Stimulated activated CD4-positive, alpha-beta T cell treated with anti-CD3 and anti-CD28 coated beads, Interleukin-1b, Interleukin-23, amount 100 ng/mL, for 1 hour (primary cell): ENCODE measurements at places on chromosomes 6 and 20.

DNA sequence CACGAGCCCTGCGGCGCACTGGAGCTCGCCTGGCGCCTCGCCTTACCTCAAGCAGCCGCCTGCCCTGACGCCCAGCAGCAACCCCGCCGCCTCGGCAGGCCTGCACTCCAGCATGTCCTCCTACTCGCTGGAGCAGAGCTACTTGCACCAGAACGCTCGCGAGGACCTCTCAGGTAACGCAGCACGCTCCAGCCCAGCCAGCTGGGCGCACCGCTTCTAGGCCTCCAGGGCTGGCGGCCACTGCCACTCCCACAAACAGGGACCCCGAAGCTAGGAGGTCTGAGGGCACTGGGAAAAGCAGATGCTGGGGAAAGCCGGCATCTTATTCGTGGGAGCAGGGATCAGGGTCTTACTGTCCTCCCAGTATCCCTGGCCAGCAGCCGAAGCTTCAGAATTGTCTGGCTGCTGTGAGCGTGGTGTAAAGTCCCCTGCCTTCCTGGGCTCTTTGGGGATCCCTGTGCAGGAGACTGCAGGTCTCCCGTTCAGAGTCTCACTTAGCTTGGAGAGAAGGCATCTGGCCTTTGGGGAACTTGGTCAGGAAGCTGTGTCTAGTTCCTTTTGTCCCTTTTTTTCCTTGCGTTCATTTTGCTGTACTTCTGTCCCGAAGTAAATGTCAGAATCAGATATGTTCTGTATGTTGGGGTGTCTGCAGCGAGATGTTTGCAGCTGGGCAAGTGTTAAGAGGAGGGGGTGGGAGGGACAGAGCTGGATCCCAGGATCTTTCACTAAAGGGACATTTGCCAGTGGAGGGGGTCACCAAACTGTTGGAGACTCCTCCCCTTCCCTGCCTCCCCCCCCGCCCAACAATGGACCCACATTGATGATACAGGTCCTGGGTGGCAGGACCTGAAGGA lies 1.8 kb downstream of the FOXF2 start:
- no peak for DNase-seq

DNA sequence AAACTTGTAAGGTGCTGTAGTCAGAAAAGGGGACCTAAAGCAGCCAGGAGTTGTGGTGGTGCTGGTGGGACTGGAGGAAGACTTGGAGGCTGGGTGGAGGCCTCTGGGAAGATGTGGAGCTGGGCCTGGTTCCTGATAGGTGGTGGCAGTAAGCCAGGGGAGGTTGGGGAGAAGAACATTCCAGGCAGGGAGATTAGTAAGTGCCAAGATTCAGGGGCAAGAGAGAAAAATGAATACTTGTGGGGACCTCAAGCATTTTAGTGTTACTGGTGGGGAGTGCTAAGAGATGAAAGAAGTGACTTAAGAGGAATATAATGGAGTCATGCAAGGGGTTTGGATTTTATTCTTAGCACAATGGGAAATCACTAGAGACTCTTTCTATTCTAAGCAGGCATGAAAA lies 79.0 kb upstream of the B3GAT2 start:
- no peak for DNase-seq

DNA sequence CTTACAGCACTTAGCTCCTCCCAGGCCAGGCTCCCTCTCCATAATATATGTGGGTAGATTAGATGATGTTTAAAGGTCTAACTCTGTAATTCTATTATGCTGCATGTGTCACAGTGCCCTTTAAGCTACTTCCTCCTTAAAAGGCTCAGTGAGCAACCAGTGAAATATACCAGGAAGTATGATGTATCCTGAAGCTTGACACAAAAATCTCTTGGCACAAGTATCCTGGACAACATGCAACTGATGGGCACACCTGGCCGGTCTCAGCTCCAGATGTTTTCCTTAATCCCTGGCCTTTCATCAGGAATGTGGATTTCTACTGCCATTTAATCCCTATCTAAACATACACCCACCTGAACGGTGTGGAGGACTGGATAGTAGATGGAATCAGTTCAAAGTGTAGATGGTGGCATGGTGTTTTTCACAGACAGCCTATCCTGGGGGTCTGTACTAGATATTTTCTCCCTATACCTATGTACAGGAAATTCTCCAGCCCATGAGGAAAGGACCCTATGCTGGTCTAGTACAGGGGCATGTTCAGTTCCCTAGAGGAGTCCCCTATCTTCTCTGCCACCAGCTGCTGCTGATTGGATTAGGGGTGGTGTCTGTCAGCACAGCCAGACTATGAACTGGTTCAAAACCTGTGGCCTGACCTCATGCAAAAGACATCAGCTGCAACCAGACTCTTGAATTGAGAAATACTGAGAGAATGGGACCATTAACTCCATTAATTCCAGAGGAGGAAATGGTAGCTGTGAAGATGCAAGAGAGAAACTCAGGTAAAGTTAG lies 59.4 kb upstream of the CITED2 start:
- no peak for DNase-seq

GRCh38 chr6:43644940-43645612 lies at the start of gene RSPH9:
Gene RSPH9 (plus strand): TSS chr6:43645036. CDS start chr6:43645099, 63 bp downstream.
- DNase-seq: peak; percentile 51

GRCh38 chr6:51077821-51078518 lies 259.3 kb downstream of the TFAP2B start:
- no peak for DNase-seq

DNA sequence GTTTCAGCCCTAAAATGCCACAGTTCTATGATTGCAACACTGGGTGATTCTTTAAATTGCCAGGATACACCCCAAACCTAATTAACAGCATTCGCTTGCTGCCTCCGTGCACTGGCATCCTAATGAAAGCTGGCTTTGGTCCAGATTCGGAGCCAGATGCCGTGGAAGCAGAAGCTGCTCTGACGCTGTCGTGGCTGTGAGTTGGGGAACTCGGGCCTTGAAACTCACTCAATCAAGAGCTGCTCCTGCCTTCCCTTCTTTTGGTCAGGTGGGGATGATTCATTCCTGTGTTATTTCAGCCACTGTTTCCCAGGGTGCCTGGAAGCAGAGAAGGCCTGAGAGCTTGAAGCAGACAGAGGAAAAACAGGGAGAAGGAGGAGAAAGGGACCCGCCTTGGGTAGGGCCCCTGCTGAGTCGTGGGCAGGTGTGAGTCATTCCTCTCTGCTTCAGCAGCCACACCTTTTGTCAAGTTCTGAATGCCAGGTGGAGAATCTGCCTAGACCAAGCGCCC lies 36.2 kb upstream of the DSP start:
- DNase-seq: no peak

DNA sequence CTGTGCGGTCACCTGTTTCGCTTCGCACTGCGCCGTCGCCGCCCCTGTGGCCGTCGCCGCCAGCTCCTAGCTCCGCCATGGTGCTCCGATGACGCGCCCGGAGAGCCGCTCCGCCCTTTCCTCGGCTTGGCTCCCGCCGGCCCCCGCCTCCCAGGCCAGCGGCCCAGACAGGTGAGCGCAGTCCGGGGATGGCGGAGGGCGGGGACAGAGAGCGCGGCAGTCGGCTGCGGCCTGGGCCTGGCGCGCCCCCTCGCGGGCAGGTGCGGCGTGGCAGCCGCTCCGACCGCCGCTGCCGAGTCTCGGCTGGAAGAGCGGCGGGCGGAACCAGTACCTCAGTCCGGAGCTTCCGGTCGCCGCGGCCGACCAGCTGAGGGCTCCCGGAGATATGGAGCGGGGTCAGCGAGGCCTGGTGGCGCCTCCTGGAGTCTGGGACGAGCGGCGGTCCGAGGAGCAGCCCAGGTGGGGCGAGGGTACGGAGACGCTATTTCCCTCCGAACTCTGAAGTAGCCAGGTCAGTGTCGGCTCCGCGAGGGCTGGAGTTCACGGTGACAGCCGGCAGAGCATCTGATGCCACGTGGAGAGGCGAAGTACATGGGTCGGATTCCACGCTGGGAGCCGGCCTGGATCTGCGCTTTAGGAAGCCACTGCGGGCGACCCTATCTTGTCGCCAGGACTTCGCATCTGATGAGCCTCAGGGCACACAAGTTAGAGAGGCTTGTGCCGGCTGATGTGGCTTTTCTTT lies at the start of gene MAP7:
Gene MAP7 (minus strand): TSS at position 93 of the 742 bp plus-strand sequence. CDS start 14 bp downstream, at position 79.
- peak; percentile 17 for DNase-seq

- no peak for DNase-seq
Observed at GRCh38 chr6:166511316-166511715, 75.2 kb downstream of the RAMACL start.

- DNase-seq: no peak
Observed at GRCh38 chr6:36852481-36853147, 13.4 kb upstream of the CPNE5 start.

GRCh38 chr20:24489631-24490260 lies 20.3 kb downstream of the SYNDIG1 start:
- no peak for DNase-seq

GRCh38 chr6:45991189-45991588 lies 24.5 kb downstream of the CLIC5 start:
- no peak for DNase-seq

DNA sequence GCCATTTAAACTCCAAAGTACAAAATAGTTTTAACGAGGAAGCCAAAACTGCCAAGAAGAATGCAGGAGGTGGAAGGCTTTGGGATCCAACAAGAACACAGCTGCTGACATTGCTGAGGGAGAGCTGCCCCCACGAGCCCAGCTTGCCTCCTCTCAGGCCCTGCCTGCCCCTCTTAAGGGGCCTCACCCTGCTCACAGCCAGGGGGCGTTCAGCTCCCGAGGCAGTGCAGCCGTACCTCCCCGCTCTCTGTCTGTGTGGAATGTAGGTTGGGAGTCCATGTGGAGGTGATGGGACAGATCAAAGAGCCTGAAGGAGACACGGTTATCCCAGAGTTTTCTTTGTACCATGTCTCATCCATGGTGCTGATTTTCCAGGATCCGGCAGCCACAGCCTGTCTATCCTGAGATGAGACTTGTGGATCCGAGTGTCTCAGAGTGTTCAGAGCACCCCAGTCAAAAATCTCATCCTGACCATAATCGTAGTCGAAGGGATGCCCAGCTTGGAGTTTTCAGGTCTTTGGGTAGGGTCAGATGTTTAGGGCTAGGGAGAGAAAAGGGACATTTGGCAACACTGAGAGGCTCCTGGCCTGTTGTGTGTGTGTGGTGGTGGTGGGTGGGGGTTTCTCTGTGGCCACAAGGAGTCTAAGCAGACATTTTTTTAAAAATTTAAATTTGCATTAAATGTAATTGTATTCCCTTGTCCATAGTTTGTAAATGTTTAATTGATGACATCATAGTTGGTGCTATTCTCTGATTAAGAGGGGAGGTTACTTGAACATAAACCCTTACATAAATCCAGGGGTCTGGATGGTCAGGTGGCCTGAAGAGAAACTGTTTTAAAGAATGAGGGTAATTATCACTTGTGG lies 111.4 kb upstream of the CLDN20 start:
- no peak for DNase-seq

GRCh38 chr6:140684776-140685550 lies 1310.5 kb upstream of the CITED2 start:
- no peak for DNase-seq

GRCh38 chr20:3203315-3204123 lies 963 bp downstream of the DDRGK1 start:
- no peak for DNase-seq

GRCh38 chr20:60782959-60783625 lies 469.0 kb upstream of the CDH4 start:
- no peak for DNase-seq

GRCh38 chr6:169801396-169802160 lies 50.2 kb downstream of the ERMARD start:
- DNase-seq: no peak

GRCh38 chr6:143570147-143570853 lies 58.8 kb upstream of the FUCA2 start:
- DNase-seq: no peak

- DNase-seq: no peak
Observed at GRCh38 chr6:112288475-112288874, 34.1 kb upstream of the LAMA4 start.

- no peak for DNase-seq
Observed at GRCh38 chr6:37538107-37538506, 38.4 kb upstream of the CCDC167 start.

GRCh38 chr6:163956571-163957407 lies 542.3 kb downstream of the QKI start:
- DNase-seq: peak; percentile 15

DNA sequence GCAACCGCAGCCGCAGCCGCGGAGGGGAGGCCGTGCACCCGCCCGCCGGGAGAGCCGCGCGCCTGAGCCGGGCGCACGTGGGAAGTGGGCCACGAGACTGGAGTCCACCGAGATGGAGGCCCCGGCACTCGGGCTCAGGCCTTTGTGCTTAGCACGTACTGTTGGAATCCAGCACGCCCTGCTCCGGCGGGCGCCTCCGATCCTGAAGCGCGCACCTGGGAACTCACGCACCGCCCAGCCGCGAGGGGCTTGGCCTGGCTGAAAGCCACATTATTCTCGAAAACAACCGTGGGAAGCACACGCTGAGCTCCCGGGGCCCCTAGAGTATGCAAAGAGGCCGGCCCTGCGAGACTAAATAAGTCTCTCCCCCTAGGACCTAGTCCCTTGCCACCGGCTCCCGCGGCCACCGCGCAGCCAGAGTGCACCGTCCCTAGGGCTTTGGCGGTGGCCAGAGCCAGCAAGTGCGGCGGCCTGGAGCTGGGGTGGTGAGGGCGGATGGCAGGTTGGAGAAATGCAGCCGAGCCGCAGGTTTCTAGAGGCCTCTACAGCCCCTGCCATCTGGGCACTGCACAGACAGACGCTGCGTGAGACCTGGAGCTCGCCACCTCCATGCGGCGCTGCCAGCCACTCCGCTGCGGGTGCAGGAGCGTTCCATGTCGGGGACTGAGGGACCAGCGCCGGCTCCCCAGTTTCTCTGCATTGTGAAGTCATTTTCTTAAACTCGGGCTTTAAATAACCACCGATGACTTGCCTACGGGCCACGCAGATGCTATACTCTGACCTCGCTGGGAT lies 42.0 kb upstream of the LY86 start:
- DNase-seq: peak; percentile 5

DNA sequence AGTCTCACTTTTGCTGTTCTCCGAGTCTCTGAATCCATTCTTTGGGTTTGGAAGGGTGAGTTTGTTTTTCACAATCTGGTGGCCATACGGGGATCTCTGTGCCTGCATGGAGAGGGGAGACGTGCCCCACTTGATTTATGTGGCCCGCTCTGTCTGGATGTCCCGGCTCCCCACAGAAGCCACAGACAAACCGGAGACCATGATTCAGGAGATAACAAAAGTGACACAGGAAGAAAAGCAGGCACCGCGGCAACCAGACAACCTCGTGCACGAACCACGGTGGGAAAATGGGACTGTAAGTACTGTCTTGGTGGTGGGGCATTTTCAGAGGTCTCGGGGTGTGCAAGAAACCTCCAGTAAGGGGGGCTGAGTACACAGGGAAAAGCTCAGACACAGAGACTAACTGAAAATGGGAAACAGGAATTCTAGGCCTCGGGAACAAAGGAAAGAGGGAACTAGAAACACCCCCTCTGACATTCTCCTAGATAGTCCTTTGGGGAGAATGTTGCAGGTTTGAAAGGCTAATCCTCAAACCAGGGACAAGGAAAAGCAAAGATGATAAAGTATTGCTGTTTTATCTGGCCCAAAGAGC lies 22.1 kb upstream of the ZNF318 start:
- DNase-seq: no peak

GRCh38 chr20:13009682-13010406 lies 1.1 kb downstream of the SPTLC3 start:
- DNase-seq: no peak
